Activated naive CD8-positive, alpha-beta T cell treated with anti-CD3 and anti-CD28 coated beads for 36 hours (primary cell): ENCODE measurements at places on chromosomes 7 and 10.

DNA sequence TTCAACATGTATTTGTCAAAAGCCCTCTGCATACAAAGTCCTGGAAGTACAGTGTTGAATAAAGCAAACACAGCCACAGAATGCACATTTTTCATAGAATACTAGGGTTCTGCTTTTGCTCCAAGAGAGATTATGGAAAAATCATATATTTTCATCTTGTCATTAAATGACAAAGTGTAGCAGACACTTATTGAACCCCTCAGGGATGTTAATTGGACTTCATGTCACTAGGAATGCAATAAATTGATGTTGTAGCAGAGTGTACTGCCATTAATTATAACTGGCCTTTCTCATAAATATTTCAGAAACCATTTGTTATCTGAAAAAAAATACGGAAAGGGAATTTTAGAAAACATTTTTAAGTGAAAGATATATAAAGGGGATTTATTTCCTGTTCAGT is 64.5 kb upstream of the TAC1 start:
- DNase-seq = no peak

DNA sequence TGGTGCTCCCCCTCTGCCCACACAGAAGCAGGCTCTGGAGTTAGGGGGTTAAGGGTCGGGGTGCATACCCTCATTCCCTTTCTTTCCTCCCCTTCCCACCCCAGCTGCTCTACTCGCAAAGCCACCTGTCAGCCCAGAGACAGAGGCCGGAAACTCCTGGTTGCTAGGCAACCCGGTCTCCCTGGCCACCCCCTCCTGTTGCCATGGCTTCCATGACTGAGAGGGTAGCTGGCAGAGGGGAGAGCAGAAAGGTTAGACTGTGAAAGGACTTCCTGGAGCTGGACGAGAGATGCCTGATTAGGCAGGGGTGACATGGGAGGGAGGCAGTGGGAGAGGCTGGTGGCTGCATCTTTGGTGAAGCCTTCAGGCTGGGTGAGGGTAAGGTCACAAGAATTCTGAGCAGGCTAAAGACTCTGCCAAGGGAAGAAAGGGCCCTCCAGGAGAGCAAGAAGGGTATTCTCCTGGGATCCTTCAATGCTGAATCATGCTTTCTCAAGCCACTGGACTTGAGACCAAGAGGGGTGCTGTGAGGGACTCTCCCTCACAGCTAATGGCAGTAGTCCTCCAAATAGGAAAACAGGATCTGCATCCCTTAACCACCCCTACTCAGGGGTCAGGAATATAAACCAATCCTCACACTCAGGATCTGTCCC is 5.4 kb downstream of the PSD start:
- DNase-seq = peak; percentile 71

DNA sequence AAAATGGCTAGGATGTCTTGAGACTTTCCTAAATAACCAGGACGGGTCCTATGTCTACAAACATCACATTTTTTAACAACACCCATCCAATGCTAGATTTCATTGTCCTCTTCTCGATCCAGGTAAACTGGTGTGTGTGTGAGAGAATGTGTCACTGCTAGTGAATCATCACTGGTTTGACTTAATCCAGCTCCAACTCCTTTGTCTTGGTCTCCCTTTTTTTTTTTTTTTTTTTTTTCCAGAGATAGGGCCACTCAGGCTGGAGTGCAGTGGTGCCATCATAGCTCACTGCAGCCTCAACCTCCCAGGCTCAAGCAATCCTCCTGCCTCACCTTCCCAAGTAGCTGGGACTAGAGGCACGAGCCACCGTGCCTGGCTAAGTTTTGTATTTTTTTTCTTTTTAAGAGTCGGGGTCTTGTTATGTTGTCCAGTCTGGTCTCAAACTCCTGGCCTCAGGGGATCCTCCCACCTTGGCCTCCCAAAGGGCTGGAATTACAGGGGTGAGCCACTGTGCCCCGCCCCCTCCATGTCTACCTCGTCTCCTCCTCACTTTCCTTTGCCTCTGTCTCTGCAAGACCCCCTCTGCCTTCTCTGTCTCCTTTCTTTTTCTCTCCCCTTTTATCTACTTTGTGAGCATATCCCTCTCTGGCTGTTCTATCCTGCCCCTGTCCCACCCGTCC is 2.2 kb upstream of the UFSP1 start:
- DNase-seq = no peak

DNA sequence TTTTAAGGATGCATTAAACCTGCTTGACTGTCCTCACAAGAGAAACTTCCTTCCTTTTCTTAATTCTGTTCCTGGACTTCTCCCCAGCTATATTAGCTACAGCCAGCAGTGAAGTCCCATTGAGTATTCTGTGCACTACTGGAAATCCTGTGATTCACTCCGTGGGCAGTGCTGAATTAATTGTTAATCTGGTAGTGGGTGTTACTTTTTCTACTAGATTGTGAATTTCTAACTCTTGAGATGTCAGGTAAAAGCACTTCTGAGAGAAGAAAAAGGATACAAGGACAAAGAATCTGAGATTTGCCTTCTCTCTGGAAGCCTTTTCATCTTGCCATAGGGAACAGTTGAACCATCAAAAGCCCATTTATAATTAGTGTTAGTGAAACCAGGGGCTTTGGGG is 33.9 kb downstream of the CYCS start:
- DNase-seq = no peak

DNA sequence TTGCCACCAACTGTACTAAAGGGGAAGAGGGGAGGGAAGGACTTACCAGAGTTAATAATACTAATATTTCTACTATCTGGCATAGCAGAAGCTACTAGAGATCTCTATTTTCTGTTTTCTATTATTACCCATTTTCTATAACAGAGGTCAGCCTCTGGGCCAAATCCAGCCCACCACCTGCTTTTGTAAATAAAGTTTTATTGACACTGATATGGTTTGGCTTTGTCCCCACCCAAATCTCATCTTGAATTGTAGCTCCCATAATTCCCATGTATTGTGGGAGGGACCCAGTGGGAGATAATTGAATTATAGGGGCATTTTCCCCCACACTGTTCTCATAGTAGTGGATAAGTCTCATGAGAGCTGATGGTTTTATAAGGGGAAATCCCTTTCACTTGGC is 45.9 kb upstream of the CUL1 start:
- DNase-seq = no peak

DNA sequence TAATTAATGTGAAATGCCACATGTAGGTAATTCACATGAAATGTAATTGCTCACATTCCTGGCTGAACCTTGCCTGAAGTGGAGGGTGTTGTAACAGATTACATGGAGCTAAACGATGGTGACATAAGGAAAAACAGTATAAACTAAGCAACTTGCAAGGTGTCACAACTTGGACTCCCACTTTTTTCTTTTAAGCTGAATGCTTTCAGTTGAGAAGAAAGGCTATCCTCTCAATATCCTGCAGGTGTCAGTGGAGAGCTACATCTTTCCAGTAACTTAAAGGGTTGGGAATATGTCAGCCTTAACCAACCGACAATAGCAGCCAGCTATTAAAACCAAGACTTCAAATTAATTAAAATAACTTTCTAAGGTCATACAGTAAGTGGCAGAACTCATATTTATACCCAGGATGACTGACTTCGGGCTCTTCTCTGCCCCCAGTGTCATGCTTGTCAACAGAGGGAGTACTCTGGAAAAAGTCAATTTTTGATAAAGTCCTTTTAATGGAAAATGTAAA is 33.7 kb downstream of the NRBF2 start:
- no peak for DNase-seq

DNA sequence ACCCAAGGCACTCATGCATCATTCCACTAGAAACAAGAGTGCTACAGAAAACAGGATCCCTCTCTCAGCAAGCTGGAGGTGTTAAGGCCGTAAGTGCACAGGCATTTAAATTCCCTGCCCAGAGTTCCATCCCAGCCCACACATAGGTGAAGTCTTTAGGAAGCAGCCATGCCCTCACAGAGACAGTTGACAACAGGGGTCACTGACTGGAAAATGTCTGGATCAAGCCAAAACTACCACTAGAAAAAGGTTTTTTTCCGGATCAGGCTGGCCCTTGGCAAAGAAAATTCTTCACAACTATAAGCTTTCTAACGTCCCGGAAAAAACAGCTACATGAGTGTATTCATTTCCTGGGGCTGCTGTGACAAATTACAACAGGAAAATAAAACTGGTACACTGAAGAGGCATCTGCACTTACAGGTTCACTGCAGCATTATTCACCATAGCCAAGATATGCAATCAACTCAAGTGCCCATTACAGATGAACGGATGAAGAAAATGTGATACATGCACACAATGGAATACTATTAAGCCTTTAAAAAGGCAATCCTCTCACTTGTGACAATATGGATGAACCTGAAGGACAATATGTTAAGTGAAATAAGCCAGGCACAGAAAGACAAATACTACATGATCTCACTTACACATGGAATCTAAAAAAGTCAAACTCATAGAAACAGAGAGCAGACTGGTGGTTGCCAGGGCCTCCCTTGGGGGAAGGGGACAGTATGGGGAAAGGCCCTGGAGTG is 52.5 kb downstream of the SLC25A13 start:
- DNase-seq = no peak

DNA sequence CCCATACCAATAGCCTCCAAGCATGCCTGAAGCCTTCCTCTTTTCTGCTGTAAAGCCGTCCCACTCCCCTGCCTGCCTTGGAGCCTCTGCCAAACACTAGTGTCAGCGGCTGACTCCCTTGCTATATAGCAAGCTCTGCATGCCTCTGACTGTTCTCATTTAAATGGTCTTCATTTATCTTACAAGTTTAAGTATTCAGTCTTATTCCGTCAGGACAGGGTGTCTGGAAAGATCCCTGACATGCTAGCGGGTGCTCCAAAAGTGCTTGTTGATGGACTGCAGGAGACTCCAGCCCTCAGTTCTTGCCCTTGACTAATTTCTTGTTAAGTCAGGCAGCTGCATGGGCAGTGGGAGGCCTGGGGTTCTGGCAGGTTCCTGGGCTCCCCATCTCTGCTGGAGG is 298.7 kb downstream of the GFRA1 start:
- DNase-seq = no peak

DNA sequence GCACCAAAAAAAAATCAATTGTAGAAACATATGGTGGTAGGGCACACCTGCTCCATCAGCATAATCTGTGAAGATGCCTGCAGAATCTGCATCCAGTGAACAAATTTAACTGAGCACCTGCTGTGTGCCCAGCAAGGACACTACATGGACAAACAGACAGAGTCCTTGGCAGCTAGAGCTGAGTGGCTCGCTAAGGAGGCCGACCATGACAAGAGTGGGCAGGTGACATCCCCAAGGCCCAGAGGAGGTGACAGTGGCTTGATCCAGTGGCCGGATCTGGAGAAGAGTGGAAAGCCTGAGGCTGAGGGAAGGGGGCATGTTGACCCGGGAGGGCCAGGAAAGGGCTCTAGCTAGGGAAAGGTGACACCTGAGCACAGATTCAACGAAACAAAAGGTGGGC is 68.1 kb downstream of the MAD1L1 start:
- DNase-seq = no peak

DNA sequence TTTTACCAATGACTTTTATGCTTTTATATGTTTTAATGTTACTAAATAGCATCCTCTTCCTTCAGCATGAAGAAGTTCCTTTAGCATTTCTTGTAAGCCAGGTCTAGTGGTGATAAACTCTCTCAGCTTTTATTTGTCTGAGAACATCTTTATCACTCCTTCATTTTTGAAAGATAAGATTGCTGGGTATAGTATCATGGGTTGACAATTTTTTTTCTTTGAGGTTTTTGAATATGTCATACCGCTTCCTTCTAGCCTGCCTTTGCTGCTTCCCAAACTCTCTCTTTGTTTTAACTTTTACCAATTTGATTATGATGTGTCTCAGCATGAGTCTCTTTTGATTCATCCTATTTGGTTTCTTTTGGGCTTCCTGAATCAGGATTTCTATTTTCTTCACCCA is 108.2 kb upstream of the KAT6B start:
- no peak for DNase-seq

- DNase-seq = no peak
Measured at GRCh38 chr10:36504758-36505157, 620.6 kb upstream of the ANKRD30A start.

DNA sequence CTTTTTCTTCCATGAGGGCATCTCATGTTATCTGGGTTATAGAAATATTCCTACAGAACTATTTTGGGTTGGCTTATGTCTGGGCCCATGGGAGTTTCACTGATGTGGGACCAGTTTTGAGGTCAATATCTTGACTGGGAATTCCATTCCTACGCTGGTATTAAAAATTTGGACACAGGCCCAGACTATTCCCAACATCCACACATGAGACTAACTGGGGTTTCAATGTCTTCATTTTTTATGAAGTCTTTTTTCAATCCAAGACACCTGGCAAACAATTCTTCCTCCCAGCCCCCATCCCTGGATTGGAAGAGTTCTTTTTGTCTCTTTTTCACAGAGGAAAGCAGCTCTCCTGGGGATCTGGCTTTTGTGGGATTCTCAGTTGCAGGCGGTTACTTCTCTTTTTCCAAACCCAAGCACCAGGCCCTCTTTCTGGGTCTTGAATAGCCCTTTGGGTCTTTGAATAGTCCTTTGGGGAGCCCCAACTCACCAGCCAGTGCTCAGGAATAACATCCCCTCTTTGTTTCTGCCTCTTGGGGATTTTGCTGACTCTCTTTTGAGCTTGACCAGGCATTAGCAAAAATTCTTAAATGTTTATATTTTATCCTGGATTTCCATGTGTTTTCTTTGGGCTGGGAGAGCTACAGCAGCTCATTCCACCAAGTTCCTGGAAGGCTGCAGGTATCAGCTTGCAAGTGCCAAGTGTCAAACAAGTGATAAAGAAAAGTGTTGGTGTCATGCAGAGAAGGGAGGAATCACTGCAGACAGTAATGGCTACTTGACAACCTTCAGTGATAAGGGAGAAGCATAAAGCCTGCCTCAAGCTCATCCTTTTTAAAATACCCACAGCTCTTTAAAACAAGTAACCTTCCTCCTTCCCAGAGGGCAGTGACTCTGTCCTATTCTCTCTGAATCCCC is 234.3 kb downstream of the ADAM12 start:
- no peak for DNase-seq

- DNase-seq = no peak
Measured at GRCh38 chr10:10385831-10386230, 631.8 kb upstream of the CELF2 start.

DNA sequence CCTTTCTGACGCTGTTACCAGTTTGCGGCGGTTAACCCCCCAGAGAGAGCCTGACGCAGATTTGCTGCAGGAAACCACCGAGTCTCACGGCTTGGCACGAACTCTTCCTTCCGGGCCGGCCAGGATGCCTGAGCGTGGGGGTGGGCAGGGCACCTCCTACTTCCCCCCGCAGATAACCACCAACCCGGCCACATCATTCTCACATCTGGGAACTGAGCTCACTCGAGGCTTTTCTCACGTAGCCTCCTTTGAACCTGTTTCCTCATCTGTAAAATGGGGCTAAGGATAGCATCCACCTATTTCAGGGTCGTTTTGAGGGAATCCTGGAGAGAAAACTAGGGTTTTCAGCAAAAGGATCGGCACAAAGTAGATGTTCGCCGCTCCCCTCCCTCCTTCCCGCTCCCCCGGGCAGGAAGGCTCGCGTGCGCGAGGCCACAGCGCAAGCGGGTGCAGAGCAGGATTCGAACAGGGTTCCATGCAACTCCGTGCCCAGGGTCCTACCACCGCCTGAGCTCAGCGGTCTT is 23.6 kb downstream of the DDIT4 start:
- DNase-seq = peak; percentile 98

DNA sequence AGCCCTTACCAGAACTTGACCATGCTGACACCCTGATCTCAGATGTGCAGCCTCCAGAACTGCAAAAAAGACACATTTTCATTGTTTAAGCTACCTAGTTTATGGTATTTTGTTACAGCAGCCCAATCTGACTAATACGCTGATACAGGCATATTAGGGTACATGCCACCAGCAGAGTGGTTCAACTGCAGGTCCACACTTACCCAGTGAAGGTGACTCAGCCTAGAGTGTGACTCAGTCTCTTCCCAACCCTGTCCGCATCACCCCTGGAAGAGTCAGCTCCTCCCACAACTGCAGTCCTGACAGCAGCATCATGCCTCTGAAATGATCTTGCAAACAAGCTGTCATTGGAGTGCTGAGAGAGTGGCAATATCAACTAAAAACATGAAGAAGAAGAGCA is 30.8 kb upstream of the GOT1 start:
- DNase-seq = no peak
